ENCODE measurements at places on chromosomes 12 and 14.

DNA sequence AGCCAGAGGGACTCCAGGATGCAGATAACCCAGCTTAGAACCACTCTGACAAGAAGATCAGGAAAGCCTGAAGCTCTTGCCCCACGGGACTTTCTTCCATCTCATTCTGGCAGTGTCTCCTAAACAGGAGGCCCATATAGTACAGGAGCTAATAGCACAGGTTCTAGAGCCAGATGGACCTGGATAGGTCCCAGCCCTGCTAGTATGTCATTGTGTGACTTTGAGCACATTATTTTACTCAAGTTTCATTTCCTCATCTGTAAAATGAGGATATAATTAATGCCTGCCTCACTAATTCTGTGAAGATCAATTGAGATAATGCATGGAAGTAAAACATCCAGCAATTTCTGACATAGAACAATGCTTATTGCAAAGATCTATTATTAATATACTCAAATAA lies 66.5 kb upstream of the GZMB start:
- DNase-seq, result no peak

- no peak for DNase-seq
Measured at GRCh38 chr14:67975470-67975869, 155.9 kb downstream of the RAD51B start.

DNA sequence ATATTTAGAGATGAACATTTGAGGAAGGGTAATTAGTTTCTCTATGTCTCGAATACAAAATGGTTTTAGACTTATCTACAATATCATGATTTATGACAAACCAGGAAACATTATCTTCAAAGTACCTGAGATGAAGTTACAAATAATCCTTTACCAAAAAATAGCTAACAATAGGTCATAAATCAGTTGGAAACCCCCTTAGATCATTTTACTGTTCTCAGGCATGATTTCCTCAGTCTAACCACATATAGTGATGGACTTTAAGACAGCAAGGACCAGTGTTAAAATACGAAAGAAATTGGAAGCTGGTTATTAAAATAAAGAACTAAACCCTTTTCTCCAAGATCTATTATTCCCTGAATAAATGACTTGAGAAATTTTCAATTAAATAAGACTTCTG lies 235.4 kb downstream of the RASSF9 start:
- DNase-seq, result no peak

- no peak for DNase-seq
Measured at GRCh38 chr12:52496054-52496453, 3.0 kb upstream of the KRT6A start.

DNA sequence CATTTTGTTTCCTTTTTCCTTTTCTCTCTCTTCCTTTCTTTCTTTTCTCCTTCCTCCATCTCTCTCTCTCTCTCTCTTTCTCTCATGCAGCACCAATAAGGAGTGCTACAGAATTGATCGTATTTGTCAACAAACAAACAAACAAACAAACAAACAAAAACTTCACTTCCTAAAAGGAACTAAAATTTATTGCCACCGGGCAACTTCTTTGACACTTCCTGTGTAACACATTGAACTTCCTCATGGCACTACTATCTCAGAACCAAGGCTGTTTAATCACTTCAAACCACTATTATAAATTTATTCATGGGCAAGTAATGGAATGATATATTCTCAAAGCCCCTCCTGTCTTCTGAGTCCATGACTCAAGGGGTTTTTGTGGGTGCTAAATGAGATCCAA lies 51.3 kb downstream of the SERPINA3 start:
- no peak for DNase-seq
